ENCODE measurements at places on chromosomes 12 and 14.
A peak's percentile ranks its signal among the peaks of the same experiment; 100 is the strongest.

GRCh38 chr12:13220838-13221237 is 24.3 kb downstream of the EMP1 start:
- no peak for DNase-seq

DNA sequence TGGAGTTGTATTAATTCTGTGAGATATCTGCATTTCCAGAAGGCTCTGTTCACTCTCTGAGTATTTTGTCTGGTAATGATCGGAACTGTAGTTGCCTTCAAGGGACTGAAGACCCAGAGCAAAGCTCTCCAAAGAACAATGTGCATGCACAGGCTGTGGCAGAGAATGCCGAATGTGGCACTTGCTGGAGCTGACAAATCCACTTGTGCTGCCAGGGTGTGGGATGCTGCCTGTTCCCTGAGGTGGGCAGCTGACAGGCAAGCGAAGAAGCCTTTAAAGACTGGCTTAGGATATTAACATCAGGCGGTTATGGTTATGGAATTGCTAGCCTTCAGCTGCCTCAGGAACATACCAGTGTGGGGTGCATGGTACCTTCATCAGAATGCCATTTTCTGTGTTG is 419.9 kb upstream of the ATP2B1 start:
- DNase-seq, result no peak

DNA sequence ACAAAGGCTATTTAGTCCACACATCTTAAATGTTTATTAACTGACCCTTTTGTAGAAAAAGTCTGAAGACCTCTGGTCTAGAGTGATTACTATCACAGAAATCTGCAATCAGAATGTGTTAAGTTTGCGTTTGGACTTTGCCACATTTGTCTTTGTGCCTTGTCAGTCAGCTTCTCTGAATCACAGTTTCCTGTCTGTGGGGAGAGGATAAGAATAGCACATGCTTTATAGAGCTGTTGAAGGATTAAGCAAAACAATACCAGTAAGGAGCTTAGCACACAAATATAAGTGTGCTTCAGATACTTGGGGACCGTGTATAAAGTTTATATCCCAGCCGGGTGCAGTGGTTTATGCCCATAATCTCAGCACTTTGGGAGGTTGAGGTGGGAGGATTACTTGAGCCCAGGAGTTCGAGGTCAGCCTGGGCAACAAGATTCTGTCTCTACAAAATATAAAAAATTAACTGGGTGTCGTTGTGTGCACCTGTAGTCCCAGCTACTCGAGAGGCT is 63.0 kb upstream of the BTG1 start:
- DNase-seq, result peak; percentile 35

DNA sequence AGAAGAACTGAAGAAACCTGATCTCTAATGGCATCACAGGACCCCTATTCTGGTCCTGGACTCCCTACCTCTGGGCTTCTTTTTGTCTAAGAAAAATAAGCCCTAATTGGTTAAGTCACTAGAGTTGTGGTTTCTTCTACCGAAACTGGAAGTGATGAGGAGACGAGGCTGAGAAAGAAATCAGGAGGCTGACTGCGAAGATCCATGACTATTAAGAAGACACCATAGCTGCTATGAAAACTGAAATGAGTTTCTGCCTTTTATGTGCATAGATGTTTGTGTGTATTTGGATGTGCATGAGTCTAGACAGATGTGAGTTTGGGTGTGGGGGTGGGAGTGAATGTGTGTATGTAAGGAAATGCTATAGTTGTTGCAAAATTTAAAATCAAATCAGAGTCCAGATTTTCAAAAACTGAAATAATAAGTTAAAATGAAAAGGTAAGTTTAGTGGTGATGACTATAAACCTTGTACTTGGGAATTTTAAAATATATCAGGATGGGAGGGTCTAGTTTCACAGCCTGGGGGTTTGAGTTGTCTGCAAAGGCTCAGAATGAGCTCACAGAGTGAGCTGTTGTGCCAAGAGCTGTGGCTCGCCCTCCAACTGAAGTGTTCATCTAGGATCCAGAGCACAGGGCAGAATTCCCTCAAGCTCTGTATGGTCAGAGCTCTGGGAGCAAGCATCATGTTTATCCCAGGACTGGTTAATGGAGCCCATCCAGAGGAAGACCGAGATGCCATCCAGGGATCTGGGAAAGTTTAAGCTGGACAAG is 94.9 kb downstream of the VCPKMT start:
- DNase-seq, result no peak

- no peak for DNase-seq
These were observed 211.4 kb downstream of the SSPN start for GRCh38 chr12:26406813-26407212.

DNA sequence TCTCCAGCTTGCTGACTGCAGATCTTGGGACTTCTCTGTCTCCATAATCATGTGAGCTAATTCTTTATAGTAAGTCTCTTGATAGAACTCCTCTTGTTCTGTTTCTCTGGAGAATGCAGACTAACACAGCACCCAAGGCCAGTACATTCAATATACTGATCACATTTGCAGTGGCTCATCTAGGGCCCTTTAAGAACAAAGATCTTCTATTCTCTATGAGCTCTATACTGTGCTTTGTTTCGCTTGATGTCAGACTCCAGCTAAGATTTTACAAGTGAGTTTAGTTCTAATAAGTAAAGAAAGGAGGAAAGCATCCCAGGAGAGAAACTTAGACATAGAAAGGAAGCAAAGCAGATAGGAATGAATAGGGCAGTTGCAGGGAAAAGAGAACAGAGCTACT is 69.3 kb upstream of the TMPO start:
- no peak for DNase-seq

GRCh38 chr12:104683831-104684503 is 227.2 kb downstream of the CHST11 start:
- DNase-seq, result peak; percentile 33

DNA sequence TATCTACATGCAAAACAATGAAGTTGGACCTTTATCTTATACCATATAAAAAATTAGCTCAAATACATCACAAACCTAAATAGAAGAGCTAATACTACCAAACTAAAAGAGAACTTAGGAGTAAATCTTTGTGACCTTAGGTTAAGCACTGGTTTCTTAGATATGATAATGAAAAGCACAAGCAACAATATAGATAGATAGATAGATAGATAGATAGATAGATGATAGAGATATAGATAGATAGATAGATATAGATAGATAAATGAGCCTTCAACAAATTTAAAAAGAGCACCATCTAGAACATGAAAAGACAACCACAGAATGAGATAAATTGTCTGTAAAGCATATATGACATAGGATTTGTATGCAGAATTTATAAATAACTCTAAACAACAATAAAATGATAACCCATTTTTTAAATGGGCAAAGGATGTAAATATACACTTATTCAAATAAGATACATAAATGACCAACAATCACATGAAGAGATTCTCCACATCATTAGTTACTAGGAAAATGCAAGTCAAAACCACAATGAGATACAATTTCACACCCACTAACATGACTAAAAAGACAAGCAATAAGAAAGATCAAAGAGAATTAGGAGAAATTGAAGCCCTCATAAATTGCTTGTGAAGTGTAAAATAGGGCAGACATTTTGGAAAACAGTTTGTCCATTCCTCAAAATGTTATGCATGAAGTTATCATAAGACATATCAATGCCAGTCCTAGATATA is 293.7 kb downstream of the BTG1 start:
- no peak for DNase-seq

DNA sequence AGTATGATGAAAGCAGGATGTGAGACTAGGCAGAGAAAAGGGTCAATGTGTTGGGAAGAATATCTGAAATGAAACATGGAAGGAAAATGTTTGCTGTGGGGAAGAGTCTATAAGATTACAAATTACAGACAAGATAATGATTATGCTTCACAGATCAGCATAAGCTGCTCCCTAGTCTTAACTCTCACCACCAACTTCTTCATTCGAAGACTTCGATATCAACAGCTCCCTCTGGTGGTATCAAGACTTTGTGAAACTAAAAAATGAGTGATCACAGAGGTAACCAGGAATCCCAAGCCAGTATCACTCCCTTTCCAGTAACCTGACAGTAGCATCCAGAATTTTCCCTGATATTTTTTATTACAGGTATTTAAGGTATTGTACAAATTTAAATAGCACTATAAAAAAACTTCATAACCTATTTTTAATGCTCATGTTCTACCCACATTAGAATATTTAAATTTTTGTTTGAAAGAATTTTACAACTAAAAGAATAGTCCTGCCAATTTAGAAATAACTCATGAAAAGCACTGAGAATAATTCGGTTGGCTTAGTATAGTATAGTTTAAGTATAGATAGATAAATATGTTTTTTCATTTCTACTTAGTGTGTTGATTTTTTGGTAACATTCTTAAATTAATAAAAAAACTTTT is 84.4 kb downstream of the C2CD5 start:
- DNase-seq, result peak; percentile 59

DNA sequence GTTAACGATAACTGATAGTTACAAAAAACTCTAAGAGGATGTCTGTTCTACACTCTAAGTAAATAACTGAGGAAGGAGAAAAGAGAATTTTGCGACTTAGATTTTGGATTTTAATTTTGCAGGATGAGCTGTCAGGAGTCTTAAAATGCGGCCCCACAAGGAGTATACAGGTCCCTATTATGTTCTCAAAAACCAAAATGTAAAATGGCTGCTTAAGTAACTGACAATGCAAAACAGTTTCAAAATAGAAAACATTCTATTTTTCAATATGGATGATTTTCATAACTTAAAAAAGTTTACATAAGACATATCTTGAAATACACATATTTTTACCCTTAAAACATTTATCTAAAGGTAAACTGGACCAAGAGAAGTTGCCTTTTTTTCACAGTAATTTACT is 2.6 kb downstream of the CD69 start:
- DNase-seq, result no peak

GRCh38 chr14:35078082-35078481 is 32.0 kb downstream of the FAM177A1 start:
- no peak for DNase-seq

GRCh38 chr12:10802587-10802986 is at the start of gene TAS2R7:
Gene TAS2R7 (minus strand): TSS chr12:10802627. CDS start chr12:10802570, 57 bp downstream.
- no peak for DNase-seq

GRCh38 chr12:55711786-55712553 is 3.9 kb upstream of the BLOC1S1 start:
- no peak for DNase-seq

DNA sequence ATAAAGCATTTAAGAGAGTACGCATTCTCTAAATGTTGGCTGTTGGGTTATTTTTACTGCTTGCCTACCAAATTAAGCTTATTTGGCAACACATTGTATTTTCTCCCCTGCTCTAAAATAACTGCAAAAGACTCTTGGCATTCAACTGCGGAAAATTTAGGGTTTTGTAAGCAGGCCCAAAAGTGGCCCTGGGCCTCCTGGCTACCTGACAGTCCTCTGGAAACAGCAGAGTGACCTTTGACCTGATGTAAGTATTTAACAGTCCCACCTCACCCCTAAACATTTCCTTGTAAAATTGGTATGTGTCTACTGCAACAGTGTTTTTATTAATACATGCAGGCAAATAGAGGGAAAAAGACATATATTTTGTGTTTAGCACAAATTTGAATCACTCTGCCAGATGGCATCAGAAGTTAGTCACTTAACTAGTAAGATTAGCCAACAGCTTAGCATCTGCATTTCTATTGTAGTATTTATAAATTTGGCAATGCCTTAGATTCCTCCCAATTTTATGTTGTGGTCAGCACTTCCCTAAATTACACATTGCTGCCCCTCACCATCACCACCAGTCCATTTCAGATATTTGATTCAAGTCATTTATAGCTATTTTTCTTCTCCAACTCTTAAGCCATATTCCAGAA is 11.2 kb downstream of the LLPH start:
- DNase-seq, result peak; percentile 55

DNA sequence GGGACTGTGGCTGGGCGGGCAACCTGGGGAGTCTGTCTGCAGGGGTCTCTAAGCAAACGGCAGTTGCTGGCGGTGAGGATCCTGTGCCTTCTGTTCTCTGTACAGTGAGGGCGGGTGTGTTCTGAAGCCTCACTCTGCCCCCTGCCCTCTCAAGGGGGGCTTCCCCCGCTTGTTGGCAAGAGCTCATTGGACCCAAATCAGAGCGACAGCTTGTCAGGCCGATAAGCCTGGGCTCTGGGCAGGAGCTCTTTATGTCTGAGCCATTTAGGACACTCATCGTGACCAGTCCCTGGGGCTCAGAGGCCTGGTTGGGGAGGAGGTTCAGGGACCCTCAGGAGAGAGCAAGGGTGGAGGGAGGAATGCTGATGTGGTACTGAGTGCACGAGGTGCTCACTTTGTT is 136.0 kb downstream of the TSPAN9 start:
- DNase-seq, result no peak

- DNase-seq, result no peak
These were observed 128.8 kb upstream of the OR4E1 start for GRCh38 chr14:21802441-21802840.

DNA sequence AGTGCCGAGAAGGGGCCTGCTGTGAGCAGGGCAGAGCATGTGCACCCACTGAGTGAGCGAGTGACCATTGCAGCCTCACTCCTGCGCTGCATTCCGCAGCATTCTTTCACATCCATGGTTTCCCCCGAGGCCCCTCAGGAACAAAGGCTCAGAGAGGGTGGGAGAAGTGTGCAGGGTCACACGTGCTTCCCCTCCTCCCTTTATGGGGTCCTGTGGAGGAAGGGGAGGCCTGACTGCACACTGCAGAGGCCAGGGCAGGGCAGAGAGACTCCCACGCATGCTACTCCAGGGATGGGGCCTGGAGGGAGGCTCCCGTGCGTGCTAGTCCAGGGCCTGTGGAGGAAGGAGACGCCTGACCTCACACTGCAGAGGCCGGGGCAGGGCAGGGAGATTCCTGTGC is 63.2 kb downstream of the DIO3 start:
- DNase-seq, result no peak

DNA sequence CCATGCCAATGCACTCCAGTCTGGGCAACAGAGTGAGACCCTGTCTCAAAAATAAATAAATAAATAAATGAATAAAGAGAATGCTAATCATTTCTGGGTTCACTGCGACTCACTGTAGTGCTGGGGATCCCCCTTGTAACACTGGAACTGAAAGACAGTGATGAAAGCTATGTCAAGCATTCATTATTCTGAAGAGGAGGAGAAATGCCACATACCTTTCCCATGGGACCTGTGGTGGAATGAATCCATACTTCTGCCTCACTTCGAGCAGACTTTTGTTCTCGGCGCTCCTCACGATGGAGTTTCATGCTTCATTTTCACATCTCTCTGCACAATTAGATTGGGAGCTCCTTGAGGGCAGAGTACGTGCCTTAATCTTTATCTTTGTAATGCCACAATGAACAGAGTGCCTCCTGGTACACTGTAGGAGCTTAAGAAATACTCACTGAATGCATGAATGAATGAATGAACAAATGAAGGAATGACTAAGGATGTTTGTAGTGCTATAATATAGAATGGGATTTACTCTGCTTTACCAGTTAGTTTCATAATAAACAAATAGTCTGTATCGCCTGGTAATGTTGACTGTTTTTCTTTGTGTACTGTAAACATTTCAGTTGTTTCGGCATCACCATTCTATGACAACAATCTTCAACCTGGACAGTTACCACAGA is 45.8 kb downstream of the DRAM1 start:
- DNase-seq, result no peak

GRCh38 chr12:24711056-24712008 is 237.6 kb downstream of the BCAT1 start:
- DNase-seq, result no peak

- DNase-seq, result no peak
These were observed 82.4 kb upstream of the RESF1 start for GRCh38 chr12:31876568-31877424.

Measured in fibroblast of mammary gland (primary cell).